ENCODE measurements at places on chromosomes 5 and 9.

DNA sequence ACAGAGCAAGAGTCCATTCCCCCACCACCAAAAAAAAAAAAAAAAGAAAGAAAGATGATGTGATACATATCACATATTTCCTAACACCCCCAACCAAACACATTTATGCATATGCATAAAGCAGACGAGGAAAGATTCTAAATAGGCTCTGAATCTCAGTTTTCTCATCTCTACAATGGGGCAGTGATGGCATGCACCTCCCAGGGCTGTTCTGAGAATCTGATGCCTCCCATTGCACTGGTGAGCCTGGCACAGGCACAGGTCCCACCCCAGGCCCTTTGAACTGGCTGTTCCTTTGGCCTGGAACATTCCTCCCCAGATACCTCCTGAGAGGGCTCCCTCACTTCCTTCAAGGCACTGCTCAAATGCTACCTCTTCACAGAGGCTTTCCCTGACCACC is 116.5 kb downstream of the C9orf50 start:
- DNase-seq = no peak
- peaks cover 10% of the 10 kb centered on the region for H3K4me1 ChIP-seq
- no peak overlapping the region for H3K27ac ChIP-seq
- no peaks in the 10 kb centered on the region for H3K27me3 ChIP-seq
- no peak overlapping the region for H3K4me3 ChIP-seq
- no peaks in the 10 kb centered on the region for H3K36me3 ChIP-seq

- no peak overlapping the region for H3K27ac ChIP-seq
- no peaks in the 10 kb centered on the region for H3K4me1 ChIP-seq
- H3K27me3 ChIP-seq = no peaks in the 10 kb centered on the region
- no peaks in the 10 kb centered on the region for H3K36me3 ChIP-seq
These were observed 94.6 kb upstream of the KLF4 start for GRCh38 chr9:107584186-107584585.

- peak; percentile 73 for DNase-seq
- H3K27ac ChIP-seq = peak overlapping the region; percentile 97
- no peaks in the 10 kb centered on the region for H3K27me3 ChIP-seq
- H3K4me3 ChIP-seq = no peak overlapping the region
These were observed 59.3 kb downstream of the DIAPH1 start for GRCh38 chr5:141559461-141559860.

DNA sequence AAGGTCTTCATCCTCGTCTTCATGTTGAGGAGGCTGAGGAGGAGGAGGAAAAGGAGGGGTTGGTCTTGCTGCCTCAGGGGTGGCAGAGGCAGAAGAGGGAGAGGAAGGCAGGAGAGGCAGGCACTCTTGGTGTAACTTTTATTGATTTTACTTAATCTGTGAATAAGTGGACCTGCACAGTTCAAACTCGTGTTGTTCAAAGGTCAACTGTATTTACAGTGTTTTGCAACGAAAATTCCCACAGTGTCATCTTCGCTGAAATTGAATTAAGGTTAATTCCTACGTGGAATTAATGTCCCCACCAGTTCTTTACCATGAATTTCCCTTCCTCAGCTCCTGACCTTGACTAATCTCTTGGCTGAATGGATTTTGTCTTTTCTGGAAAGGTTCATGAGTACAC is 21.2 kb upstream of the ENHO start:
- H3K4me3 ChIP-seq = no peak overlapping the region
- H3K36me3 ChIP-seq = no peaks in the 10 kb centered on the region
- no peak overlapping the region for H3K27ac ChIP-seq
- no peak for DNase-seq
- no peaks in the 10 kb centered on the region for H3K27me3 ChIP-seq

DNA sequence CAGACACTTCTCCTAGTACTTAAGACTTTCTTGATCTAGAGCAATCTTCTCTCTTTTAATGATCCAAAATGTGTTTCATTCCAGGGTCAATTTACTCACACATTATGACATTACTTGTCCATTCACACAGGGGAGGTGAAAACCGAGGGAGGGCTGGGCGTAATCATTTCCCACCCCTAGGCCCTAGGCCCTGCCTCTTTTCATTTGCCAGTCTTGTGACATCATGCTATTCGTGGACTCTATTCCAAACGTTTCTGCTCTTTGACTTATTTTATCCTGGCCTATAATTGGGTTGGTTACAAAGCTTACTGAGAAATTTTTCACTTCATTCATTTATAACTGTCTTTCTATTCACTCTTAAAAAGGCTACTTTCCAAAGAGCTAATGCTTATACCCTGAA is 2.4 kb downstream of the DCAF12 start:
- H3K27me3 ChIP-seq = no peaks in the 10 kb centered on the region
- peaks cover 7% of the 10 kb centered on the region for H3K36me3 ChIP-seq
- no peak overlapping the region for H3K27ac ChIP-seq
- no peak overlapping the region for H3K4me3 ChIP-seq

GRCh38 chr9:13898957-13899356 is 415.0 kb downstream of the NFIB start:
- H3K36me3 ChIP-seq = no peaks in the 10 kb centered on the region
- peaks cover 14% of the 10 kb centered on the region for H3K4me1 ChIP-seq
- H3K27ac ChIP-seq = no peak overlapping the region

- DNase-seq = peak; percentile 48
- peaks cover 3% of the 10 kb centered on the region for H3K4me1 ChIP-seq
- no peaks in the 10 kb centered on the region for H3K36me3 ChIP-seq
These were observed 228.0 kb downstream of the TLE4 start for GRCh38 chr9:79799691-79800335.

GRCh38 chr9:88090151-88090581 is 48.1 kb downstream of the SPATA31C2 start:
- H3K27ac ChIP-seq = peak overlapping the region; percentile 72
- H3K36me3 ChIP-seq = no peaks in the 10 kb centered on the region
- peaks cover 23% of the 10 kb centered on the region for H3K4me1 ChIP-seq
- no peaks in the 10 kb centered on the region for H3K27me3 ChIP-seq
- peak; percentile 66 for DNase-seq

- H3K4me1 ChIP-seq = peaks cover 20% of the 10 kb centered on the region
- H3K27me3 ChIP-seq = no peaks in the 10 kb centered on the region
- H3K27ac ChIP-seq = no peak overlapping the region
- H3K36me3 ChIP-seq = no peaks in the 10 kb centered on the region
- H3K4me3 ChIP-seq = no peak overlapping the region
- no peak for DNase-seq
These were observed 19.7 kb downstream of the CYSTM1 start for GRCh38 chr5:140194662-140195061.

DNA sequence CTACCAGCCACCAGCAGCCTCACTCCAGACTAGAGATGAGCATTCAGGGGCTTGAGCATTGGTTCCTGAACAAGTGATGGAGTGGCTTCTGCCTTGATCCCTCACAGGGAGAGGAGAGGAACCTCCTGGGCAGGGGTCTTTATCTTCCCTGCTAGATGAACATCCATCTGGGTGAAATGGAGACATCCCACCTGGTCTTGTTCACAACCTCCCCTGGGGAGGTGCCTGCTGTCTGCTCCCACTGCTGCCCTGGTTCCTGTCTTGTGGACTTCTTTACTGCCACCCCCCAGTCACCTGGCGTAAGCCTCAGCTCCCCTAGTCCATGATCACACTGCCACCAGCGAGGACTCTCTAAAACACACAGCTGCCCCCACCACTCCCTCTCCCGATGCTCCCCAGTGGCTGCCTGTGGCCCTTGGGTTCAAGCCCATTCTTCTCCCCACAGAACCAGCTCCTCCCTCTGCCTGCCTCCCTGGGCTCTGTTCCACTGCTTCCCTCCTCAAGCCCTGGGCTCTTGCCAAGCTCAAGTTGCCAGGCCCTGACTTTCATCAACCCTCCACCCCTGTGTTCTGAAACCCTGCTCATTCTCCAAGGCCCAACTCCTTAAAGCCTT is 51.5 kb downstream of the COL15A1 start:
- no peaks in the 10 kb centered on the region for H3K27me3 ChIP-seq
- peak; percentile 81 for DNase-seq
- H3K27ac ChIP-seq = no peak overlapping the region
- H3K4me3 ChIP-seq = no peak overlapping the region
- peaks cover 19% of the 10 kb centered on the region for H3K4me1 ChIP-seq

DNA sequence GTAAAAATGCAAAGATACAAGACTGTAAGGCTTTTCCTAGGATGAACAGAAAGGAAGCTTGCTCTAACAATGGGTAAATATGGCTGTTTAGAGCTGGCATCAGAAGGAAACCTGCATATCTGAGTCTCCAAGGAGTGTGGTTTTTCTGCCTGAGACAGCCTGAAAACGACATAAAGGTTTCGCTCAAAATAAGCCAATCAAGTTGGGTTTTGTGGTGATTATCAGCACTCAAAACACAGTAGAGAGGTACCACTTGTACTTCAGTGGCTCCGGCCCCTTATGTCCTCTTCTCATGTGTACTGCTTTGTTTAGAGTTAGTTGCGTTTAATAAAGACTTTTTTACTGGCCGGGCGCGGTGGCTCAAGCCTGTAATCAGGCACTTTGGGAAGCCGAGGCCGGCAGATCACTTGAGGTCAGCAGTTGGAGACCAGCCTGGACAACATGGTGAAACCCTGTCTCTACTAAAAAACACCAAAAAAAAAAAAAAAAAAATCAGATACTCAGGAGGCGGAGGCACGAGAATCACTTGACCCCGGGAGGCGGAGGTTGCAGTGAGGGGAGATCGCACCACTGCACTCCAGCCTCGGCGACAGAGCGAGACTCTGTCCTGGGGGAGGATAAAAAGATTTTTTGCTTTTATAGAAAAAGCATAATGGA is 39.4 kb downstream of the KLF9 start:
- no peak overlapping the region for H3K4me3 ChIP-seq
- H3K4me1 ChIP-seq = no peaks in the 10 kb centered on the region
- H3K27me3 ChIP-seq = no peaks in the 10 kb centered on the region
- DNase-seq = no peak
- no peak overlapping the region for H3K27ac ChIP-seq

GRCh38 chr9:121886759-121887485 is 206.2 kb downstream of the TTLL11 start:
- H3K27ac ChIP-seq = no peak overlapping the region
- no peaks in the 10 kb centered on the region for H3K27me3 ChIP-seq
- H3K4me1 ChIP-seq = peaks cover 11% of the 10 kb centered on the region
- no peak overlapping the region for H3K4me3 ChIP-seq
- no peaks in the 10 kb centered on the region for H3K36me3 ChIP-seq
- no peak for DNase-seq

DNA sequence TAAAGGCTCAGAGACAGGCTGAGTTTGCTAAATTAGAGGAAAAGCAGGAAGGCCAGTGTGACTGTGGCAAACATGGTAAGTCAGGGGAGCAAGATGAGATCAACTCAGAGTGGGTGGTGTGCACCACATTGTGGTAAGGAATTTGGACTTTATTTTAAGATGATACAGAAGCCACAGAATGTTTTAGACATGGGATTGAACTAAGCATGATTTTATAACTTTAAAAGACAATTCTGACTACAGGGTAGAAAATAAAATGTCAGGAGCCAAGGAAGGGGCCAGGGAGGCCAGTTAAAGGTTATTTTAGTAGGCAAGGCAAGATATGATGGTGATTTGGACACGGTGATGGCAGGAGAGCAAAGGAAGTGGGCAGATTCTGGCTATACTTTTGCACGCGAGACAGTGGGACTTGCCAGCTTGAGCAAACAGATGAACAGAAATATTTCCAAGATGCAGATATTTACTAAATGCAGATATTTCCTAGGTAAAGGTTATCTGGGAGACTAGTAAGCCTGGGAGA is 53.9 kb downstream of the TSSK1B start:
- DNase-seq = no peak
- H3K27me3 ChIP-seq = no peaks in the 10 kb centered on the region
- H3K27ac ChIP-seq = peak overlapping the region; percentile 16
- H3K4me1 ChIP-seq = peaks cover 17% of the 10 kb centered on the region

DNA sequence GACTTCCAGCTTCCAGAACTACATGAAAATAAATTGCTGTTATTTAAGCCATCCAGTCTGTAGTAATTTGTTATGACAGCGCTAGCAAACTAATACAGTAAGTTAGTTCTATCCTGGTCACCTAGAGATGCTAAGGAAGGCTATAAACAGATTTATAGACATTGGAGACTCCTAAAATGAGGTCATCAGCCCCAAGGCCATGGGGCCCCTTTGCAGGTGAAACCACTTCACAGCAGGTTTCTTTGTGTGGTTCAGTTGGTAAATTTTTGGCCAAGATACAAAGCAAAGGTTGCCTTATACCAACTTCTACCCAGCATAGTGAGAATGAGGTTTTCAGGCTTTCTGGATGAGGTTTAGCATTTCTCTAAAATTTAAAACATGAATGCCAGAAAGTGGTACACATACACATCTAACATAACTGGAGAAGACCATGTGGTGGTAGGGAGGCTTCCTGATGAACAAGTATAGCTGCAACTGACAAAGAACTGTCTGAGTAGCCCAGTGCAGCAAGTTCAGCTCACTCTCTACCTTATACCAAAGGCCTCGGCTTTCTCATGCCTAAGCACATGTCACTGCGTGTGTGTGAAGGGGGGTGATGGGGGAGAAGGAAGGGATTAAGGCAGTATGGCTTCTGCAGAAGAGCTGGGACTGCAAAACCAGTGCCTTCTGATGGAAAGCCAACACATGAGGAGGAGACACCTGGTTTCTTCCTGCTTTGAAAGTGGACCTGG is 264.6 kb upstream of the TAS2R1 start:
- no peak overlapping the region for H3K4me3 ChIP-seq
- H3K36me3 ChIP-seq = no peaks in the 10 kb centered on the region
- DNase-seq = no peak
- H3K27ac ChIP-seq = no peak overlapping the region
- H3K4me1 ChIP-seq = no peaks in the 10 kb centered on the region

DNA sequence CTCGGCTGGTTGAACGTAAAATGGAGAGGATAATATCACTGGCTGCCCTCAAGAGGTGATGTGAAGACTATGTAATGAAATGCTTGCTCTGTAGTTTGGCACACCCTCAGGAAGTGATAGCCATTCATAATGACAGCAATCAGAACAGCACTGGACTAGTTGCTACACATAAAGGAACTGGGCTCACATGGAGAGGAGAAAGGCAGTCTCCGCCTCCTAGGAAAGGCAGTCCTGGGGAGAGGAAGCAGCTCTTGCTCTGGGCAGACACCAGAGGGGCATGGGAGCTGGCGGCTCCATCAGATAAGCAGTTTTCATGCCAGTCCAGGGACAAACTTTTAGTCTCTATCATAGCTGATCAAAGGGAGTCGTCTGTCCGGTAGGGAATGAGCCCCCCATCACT is 46.9 kb downstream of the ARHGEF37 start:
- DNase-seq = no peak
- no peaks in the 10 kb centered on the region for H3K36me3 ChIP-seq
- H3K4me1 ChIP-seq = peaks cover 15% of the 10 kb centered on the region
- H3K27me3 ChIP-seq = no peaks in the 10 kb centered on the region
- H3K4me3 ChIP-seq = no peak overlapping the region

DNA sequence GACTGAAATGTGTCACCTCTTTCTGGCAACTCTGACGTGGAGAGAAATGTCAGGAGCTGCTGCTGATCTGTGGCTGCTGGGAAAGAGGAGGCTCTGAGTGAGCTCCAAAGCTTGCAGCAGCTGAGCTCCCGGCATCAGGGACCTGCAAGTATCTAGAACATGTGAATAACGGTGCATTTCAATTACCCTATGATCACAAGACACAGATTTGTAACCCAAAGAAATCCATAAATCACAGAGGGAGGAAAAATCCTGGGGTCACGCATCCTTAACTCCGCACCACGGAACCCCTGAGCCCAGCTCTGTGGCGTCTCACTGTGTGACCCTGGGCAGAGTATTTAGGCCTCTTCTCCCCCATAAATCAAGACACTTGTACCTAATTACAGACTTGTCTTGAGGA is 139.8 kb downstream of the IRX2 start:
- DNase-seq = no peak
- no peaks in the 10 kb centered on the region for H3K27me3 ChIP-seq
- no peak overlapping the region for H3K4me3 ChIP-seq

- H3K27ac ChIP-seq = no peak overlapping the region
- H3K27me3 ChIP-seq = no peaks in the 10 kb centered on the region
- H3K4me3 ChIP-seq = no peak overlapping the region
- DNase-seq = no peak
These were observed 441.8 kb upstream of the CCNG1 start for GRCh38 chr5:162995568-162995967.

Measured in cardiac muscle cell (in vitro differentiated cells and primary cell).